Activated T-helper 9 cell treated with anti-CD3 and anti-CD28 coated beads, Interleukin-2, amount 50 U/mL, for 16 hours (primary cell): ENCODE measurements at places on chromosomes 12 and 14.
A peak's percentile ranks its signal among the peaks of the same experiment; 100 is the strongest.

GRCh38 chr14:100010679-100011078 lies 54.5 kb upstream of the EVL start:
- DNase-seq: no peak

- no peak for DNase-seq
Observed at GRCh38 chr14:31926652-31927347, 150.3 kb upstream of the ARHGAP5 start.

DNA sequence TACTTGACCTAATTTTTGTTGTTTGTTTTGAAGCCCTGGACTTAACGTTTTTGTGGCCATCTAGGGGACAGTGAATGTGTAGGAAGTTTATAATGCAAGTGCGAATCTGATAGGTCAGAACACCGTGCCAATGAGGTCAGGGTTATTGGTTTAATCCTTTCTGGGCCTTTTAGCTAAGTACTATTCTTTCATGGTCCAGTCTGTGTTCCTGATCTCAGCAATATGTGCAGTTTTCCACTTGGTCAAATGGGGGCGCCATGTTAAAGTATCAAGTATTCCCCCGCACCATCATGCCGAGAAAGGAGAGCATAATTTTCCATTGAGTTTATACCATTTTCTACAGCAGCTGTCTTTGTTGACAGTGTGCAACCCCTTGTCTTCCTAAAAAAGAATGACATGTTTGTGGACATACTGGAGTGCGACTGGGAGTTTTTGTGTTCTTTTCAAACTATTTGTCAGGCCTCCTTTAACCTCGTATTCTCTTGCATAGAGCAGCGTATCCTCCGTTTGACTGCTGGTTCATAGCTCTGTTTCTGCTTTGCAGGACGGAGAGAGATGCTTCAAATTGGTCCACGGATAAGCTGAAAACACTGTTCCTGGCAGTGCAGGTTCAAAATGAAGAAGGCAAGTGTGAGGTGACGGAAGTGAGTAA lies 1.3 kb downstream of the AHSA1 start:
- DNase-seq: peak; percentile 29

DNA sequence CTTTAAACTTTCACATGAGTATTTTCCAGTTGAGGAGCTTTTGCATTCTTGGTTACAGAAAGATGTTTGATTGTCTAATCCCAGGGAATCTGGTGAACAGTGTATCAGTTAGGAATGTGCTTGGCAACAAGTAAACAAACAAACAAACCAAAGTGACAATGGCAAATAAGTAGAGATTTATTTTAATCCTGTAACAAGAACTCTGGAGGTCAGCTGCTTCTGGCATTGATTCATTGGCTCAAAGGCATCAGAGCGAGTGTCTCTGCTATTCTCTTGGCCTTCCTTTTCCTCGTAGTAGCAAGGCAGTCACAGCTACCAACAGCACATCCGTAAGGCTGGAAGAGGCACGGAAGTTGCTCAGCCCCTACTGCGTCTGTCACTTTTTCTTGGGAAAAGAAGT lies 37.2 kb downstream of the CRADD start:
- DNase-seq: no peak

GRCh38 chr14:91925001-91925726 lies 22.3 kb downstream of the FBLN5 start:
- DNase-seq: no peak

GRCh38 chr12:109440851-109441490 lies 36.1 kb downstream of the KCTD10 start:
- DNase-seq: no peak

- no peak for DNase-seq
Observed at GRCh38 chr12:128727999-128728398, 95.8 kb downstream of the SLC15A4 start.

- DNase-seq: peak; percentile 12
Observed at GRCh38 chr14:68695326-68695768, 97.5 kb downstream of the ZFP36L1 start.

DNA sequence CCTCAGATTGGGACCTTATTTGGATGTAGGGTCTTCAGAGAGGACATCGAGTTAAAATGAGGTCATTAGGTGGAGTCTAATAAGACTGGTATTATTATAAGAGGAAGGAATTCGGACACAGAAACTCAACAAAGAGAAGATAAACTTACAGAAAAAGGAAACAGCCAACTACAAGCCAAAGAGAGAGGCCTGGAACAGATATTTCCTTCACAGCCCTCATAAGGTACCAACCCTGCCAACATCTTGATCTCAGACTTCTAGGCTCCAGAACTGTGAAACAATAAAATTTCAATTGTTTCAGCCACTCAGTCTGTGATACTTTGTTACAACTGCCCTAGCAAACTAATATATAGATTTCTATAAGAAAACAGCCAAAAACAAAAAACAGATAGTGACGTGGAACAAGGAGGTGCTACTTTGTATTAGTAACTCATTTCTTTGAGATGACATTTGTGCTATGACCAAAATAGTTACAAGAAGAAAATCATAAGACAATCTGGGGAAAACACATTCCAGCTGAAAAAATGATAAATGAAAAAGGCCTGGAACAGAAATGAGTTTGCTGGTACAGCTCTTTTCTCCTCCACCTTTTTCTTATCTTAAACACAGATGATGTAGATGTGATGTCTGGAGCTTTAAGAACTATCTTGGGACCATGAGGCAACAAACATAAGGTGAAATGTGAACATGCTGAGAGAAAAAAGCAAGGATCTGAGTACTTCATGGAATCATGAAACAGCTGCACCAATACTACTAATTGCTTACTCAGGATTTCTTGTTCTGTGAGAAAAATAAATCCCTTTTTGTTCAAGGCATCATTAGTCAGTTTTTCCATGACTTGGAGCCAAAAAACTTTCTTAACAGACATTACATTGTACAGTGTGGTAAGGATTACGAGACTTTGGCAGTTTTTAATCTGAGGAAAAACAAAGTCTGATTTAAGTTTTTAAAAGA lies 243.2 kb downstream of the ANO6 start:
- DNase-seq: no peak

- no peak for DNase-seq
Observed at GRCh38 chr14:21334202-21334906, 49.5 kb downstream of the SUPT16H start.

DNA sequence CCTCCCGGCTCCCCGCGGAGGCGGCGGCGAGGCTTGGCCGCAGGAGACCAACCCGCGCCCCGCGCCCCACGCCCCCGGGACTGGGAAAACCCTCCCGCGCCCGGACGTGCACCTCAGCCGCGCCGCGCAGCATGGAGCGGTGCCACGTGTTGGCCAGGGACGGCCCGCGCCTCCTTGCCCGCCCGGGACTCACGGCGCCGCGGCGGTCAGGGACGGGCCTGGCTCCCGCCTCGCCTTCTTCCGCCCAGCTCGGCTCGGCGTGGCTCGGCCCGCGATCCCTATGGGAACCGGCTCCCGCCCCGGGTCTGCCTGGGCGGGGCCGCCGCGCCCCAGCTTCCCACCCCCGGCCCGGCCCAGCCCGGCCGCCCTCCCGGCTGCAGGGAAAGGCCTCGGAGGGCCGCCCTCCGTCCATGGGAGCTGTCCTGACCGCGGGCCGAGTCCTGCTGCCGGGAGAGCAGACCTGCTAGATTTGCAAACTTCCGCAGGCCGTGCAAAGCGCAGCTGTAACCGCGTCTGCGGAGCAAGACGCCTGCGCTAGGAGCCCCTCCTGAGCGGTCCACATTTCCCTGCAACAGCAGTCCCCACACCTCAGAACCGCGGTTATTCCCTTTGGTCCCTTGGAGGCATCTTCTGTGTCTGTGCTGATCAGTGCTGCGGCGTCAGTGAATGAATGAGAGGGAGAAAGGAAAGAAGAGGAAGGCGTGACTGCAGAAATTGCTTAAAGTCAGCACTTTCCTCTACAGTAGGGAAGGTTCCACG lies at the start of gene CDKL1:
TSS of gene CDKL1 (minus strand) at position 251 of the 759 bp plus-strand sequence. CDS start 1,013 bp downstream, outside the sequence.
- peak; percentile 35 for DNase-seq

DNA sequence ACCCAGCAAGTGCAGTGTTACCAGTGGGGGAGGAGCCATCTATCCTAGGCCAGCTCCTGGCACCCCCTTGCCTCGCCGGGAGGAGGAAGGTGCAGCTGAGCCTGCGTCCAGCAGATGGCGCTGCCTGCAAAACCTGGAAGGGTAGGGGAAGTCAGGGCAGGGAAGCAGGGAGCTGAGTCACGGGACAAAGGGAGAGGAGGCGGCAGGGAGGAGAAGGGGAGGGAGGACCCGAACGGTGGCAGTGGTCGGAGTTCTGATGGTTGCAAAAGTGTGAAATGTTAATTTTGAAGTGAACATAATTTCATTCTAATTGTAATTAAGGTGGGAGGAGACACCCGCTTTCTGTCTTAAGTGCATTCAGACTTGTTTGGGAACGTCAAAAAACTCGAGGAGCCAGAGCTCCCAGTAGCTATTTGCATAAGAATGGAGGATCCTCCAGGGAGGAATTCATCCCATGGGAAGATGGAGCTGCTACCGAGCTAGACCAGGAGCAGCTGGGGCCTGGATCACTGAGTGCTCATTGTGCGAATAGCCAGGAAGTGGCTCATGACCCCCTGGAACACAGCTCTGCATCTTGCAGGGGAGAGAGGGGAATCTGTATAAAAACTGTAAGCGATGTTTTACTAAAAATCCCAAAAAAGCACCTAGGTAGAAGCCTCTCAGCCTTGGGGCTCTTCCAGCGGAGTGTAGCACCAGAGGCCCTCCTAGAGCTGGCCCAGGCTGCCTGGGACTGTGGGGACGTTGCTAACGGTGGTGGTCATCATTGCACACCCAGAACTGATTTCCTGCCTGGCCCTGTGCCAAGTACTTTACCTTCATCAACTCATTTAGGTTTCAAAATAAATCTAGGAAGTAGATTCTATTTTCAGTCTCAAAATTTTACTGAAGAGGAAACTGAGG lies 59.5 kb downstream of the EMP1 start:
- DNase-seq: peak; percentile 67

DNA sequence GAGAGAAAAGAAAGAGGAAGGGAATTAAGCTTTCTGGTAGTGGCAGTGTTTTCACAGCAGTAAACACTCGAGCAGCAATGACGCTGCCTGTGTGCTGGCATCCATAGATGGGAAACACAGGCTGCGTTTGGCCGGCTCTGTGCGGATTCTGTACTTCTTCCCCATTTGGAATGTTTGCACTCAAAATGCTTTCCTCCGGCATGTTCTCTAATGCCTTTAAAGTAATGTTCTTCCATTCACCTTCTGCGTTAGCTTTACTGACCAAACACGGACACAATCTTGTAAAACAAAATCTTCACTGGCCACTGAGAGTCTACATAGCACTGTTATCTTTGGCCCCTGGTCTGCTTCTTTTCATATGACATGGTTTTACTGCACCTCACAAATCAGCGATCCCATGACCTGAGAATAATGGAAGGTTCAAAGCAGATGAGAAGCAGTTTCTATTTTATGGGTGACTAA lies 31.4 kb downstream of the DCP1B start:
- no peak for DNase-seq

DNA sequence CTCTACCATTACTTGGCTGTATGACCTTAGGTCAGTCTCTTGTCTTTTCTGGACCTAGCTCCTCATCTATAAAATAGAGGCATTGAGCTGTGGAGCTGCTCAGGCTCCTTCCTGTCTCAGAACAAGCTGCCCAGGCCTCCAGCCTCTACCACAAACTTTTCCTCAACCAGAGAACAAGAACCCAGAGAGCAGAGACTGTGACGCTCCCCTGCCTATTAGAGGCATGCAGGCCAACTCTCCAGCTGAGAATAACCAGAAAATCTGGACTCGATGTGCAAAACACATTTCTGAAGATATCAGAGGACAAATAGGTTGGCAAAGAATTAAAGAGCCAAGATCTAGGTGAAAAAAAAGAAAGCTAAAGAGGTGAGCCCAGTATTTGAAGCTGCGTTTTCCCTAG lies 17.8 kb upstream of the PNMA1 start:
- DNase-seq: no peak

DNA sequence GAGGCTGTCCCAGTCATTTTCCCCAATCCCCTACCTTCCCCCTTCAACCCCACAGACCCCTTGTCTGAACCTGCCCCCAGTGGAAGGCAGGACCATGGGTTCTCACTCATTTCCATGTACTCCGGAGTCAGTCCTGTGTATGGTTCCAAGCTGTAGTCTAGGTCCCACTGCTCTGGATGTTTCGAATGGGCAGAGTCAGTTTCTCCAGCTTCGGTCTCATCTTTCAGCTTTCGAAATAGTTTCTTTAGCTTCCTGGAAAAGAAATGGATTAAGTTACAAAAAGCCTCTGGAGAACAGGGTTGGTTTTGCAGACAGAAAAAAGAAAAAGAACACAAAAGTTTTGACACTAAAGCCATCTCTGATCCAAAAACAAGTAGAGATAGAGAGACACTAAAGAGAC lies 167.5 kb downstream of the NTF3 start:
- DNase-seq: no peak

DNA sequence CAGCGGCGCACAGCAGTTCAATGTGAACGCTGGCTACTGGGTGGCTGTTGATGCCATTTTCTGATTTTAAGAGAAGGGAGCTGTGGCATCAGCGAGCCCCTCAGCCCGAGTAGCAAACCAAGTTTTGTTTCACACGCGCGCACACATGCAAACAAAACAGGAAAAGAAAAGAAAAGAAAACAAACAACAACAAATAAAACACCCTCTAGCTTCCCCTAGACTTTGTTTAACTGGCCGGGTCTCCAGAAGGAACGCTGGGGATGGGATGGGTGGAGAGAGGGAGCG lies 540 bp downstream of the PAX9 start:
- no peak for DNase-seq

GRCh38 chr12:131163189-131163738 lies 209.6 kb downstream of the ADGRD1 start:
- no peak for DNase-seq

DNA sequence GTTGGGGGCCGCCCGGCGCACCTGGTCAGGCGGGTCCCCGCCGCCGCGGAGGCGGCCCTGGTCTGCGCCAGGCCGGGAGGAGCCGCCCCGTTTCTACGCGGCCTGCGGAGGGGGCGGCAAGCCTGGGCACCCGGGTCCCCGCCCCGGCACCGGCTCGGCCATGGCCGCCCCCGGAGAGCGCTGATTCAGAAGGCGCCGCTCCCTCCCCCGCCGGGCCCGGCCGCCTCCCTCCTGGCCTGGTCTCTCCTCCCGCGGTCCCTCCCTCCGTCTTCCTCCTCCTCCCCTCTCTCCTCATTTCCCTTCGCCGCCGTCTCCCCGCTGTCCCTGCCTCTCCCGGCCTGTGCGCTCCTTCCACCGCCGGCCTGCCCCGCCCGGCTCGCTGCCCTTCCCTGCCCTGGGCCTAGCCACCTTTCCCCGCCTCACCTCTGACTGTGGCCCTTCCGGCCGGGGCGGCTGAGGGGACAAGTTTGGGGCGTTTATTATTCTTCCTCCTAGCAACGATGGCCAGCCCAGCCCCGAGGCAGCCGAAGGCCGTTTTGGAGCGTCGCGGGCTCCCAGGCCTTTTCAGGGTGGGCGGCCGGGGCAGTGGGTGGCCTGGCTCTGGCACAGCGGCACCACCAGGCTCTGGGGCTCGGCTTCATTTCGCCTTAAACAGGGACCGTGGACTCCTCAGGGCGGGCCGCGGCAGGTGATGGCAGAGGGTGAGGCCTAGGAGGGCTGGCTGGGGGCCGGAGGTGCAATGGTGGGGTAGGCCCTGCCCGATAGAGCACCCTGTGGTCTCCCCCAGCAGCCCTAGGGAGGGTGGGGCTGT lies 768 bp downstream of the CEP170B start:
- DNase-seq: peak; percentile 29
